GM12865 (cell line): ENCODE measurements at places on chromosomes 11 and 22.

DNA sequence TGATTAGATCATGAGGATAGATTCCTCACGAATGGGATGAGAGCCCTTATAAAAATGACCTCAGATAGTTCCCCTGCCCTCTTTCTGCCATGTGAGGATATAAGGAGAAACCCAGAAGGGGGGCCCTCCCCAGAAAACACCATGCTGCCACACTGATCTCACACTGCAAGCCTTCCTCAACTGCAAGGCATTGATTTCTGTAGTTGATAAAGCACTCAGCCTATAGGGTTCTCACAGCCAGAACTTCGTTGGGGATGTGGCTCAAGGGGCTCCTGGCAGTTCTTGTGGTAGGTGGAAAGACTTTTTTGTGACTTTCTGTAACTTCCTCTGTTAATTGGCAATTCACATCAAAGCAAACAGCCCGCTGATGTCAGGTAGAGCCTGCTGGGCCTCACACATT, 108.9 kb downstream of the CD44 start:
- DNase-seq = no peak

GRCh38 chr11:121741351-121741760, 288.6 kb upstream of the SORL1-AS1 start:
- DNase-seq = no peak

DNA sequence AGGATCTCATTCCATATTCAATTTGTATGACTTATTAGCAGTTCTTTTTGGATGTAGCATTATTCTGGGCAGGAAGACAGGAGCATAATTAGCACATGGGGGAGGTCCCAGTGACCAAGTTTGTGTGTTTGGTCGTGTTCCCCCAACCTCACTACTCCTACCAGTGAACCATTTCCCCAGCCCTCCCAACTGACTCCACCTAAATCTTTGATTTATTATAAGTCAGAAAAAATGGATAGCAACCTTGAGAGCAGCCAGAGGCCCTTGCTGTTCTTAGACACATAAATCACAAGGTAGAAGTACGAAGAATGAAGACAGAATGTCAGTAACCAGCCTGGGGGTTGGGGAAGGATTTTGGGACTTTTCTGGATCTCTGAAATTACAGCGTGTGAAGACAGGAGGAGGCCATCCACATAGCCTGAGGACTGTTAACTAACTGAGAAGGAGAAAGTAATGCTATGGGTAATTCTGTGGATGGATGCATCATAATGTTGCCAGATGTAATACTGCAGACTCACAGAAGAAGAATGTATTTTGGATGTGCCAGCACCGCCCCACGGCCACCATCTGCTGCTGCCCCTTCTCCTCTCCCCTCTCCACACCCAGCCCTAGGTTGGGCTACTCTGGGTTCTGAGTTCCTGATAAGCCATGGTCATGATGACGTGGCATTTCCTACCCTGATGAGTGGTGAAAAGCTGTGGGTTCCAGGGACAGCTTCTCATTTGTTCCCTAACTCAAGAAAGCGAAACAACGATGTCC, 124.3 kb upstream of the TTC12 start:
- no peak for DNase-seq

DNA sequence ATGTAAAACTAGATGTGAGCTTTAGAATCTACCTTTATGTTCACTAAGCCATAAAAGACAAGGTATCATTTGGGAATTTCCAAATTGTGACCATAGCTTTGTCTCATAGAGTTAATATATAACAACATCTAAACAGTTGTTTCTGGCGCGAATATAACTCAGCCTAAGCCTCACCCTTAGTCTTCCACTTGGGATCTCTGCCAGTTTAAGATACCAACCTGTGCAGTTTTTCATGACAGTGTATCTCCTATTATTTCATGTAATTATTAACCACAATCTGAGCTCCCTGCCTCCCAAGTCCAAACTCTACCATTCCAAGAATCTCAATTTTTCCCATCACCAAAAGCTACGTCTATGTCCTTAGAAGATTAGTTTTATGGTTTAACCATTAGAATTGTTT, 572.5 kb upstream of the ISX start:
- DNase-seq = no peak

DNA sequence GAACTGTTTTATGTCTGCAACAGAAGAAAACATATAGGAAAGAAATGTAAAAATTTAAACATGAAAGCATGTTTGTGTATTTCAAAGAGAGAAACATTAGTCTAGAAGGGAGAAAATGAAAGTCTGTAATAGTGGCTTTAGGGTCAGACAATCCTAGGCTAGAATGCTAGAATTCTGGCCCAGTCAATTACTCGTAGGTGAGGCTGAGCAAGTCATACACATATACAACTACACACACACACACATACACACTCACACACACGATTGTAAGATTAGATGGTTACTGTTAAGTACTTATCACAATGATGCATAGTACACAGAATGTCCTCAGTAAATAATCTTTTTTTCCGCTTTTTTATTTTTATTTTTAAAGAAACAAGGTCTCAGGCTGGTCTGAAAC, 37.7 kb upstream of the PCF11 start:
- DNase-seq = no peak

- DNase-seq = peak; percentile 18
Observed at GRCh38 chr11:31652528-31652927, 143.0 kb downstream of the ELP4 start.

DNA sequence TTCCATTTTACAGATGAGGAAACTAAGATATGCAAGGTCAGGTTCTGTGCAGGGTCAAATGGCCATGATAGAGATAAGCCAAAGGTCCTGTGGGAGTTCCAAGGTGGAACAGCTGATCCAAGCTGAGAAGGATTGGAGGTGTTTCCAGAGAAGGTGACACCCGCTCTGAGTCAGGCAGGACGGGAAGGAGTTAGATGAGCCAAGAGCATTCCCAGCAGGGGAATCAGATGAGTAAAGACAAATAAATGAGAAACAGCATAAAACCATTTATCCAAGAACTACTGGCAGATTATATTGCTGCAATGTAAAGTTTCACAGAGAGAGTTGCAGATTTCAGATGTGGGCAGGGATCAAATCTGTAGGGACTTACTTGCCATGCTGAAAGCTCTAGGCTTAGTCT, 18.9 kb upstream of the HEPHL1 start:
- DNase-seq = no peak

- no peak for DNase-seq
Observed at GRCh38 chr22:47797342-47797945, 1035.0 kb downstream of the TBC1D22A start.

DNA sequence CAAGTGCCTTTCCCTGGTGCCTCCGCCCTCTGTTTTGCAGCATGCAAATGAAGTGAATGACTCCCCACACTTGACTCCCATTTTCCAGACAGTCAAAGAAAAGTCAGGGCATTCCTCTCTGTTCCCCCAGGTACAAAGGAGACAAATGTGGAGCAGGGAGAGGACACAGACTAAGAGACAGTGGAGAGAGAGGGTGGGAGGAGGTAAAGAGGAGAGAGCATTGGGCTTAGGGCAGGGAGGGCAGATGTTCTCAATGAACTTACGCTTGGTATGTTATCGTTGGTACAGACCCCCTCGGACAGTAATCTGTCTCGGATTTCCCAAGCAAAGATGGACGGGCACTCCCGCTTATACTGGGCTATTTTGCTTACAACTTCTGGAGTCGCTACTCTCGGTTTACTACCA, 9.8 kb downstream of the PAX6 start:
- DNase-seq = no peak

GRCh38 chr22:29268511-29269229, 602 bp downstream of the EWSR1 start:
- DNase-seq = peak; percentile 69

- no peak for DNase-seq
Observed at GRCh38 chr11:133386262-133386661, 146.0 kb downstream of the OPCML start.

- DNase-seq = no peak
Observed at GRCh38 chr22:21994881-21995444, 12.4 kb upstream of the TOP3B start.

DNA sequence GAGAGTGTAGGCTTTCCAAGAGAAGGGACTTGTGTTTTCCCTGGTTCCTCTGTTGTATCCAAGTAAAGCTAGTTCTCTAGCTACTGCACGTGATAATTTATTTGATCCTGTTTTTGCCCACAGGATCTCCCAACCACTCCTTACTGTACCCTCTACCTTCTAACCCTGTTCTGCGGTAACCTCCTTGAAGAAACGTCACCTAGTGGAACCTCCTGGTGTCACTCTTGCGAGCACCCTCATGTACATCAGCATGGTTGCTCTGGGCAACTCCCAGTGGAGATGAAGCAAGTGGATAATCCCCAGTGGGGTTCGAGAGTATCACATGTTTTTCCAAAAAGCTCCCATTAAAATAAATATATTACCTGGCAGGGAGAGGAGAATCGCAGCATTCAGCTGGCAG, 108.9 kb upstream of the CLMP start:
- peak; percentile 69 for DNase-seq

GRCh38 chr22:17370026-17370765, 936 bp downstream of the CECR2 start:
- no peak for DNase-seq

DNA sequence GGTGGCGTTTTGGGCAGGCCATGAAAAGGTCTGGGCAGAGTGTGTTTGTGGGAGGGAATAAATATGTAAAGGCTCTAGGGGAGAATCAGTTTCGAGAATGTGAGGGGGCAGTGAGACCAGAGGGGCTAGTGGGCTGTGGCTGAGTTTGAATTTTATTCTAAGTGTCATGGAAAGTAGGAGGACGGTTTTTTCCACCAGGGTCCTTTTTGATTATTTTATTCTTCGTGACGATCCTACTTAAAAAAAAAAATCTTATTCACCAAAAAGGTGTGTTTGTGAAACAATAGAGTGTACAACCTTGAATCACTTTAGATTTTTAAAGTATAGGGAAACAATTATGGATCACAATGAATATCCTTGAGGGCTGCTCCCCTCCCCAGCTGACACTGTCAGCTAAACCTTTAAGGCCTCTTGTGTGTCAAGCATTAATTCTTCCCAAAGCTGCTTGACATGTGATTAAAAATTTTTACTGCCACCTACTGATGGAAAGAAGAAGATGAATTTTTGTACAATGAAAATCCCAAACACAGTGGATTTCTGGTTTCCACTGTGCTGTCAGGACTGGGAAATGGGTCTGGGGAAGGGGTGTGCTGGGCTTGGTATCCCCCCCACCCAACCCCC, 107.5 kb upstream of the OR4B1 start:
- DNase-seq = peak; percentile 37

DNA sequence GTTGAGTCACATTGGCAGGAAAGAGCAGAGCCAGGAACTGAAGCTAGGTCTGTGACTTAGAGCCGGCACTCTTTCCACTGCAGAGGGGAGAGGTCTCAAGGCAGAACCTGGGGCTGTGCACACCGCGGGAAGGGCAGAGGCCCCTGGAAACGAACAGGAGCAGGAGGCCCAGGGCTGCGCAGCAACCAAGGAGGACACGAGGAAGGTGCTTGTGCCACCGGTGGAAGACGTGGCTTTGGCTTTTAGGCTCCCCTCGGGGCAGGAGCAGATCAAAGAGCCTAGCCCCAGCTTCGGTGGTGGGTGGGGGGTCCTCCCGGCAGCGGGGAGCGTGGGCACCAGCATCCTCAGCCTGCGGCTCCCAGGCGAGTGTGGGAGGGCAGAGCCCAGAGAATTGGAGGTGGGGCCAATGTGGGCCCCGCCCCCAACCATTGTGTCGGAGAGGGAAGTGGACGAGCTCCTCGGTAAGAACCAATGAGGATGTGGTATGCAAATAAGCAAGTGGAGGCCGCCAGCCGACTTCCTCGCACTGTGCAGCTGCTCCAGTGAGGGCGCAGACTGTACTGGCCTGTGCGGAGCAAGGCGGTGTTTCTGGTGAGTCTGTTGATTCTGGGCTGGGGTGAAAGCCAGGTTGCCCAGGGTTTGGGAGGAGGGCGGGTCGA, at the start of gene CCDC116:
Gene CCDC116, plus strand, starts transcription at position 524 of the 659 bp plus-strand sequence. CDS start 422 bp downstream, outside the sequence.
- peak; percentile 54 for DNase-seq

DNA sequence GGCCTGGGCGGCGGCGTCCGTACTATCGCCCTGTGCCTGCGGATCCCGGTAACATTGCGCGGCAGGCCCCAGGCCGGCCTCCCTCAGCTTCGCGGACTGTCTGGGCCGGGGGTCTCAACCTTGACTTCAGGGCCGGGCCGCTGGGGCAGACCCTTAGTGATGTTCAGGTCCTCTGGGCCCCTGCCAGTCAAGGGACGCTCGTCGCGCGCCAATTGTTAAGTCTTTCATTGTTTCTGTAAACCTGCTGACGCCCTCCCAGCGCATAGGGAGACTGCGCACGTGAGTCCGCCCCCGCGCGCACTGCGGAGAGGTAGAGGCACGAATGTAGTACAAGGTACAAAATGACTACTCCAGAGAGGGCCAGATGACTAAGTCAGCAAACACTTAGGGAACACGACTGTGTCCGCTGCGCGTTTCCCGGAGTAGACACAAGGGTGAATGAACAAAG, 451 bp upstream of the HDHD5 start:
- DNase-seq = peak; percentile 61

DNA sequence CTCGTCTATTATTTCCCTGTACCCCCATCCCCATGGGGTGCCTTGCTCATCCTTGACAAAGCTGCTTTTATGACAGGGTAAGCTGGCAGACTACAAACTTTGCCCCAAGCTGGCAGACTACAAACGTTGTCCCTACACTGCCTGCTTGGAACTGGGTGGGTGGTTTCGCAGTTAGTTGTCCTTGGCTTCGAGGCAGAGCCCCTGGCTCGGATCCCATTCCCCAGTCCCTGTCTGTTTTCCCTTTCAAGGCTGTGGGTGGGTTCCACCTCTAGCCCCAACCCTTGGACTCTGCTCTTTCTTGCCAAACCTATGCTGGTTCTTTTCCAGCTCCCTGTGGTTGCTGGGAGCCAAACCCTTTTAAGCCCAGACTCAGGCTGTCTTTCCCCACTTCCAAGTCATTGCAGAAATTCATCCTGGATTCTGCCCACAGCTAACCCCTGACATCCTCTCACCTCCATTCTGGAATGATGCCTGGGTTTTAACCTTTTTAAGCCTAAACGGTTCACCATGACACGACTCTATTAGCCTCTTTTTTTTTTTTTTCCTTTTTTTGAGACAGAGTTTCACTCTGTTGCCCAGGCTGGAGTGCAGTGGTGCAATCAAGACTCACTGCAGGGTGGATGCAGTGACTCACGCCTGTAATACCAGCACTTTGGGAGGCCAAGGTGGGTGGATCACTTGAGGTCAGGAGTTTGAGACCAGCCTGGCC, 9.2 kb upstream of the RBM14 start:
- DNase-seq = no peak

DNA sequence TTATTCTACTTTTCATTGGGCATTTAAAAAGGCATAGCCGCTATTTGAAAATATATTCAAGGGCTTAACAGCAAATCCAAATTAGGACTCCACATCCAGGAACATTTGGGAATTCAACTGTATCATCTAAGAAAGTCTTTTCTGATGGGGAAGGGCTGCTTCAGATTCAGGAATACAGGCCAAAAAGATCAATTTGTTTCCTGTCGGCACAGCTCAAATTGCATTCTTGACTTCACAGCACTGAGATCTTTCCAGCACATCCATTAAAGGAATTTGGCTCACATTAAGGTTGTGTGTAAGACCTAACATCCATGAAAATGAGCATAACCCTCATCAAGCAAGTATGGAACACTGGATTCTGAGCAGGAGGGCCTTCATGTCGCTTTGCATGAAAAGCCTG, 1169.5 kb upstream of the CCDC90B start:
- no peak for DNase-seq

GRCh38 chr22:27616033-27616432, 185.5 kb downstream of the MN1 start:
- no peak for DNase-seq

- DNase-seq = no peak
Observed at GRCh38 chr22:17802411-17802810, 28.1 kb upstream of the BID start.
